Articular chondrocyte of knee joint (primary cell): ENCODE measurements at places on chromosomes 11 and 22. TPM values are rescaled to one million over a fixed set of nuclear protein-coding genes. Genes with fewer than 3 reads are reported as not detected.

Gene B4GALNT4
- total RNA-seq = 0.52 and 0.65 TPM in 2 replicates

Gene FZD4
- 22.6 and 29.6 TPM in 2 replicates for total RNA-seq

Gene PLA2G3
- not detected in 2 replicates for total RNA-seq

Gene POU2AF3
- not detected in 2 replicates for total RNA-seq

Gene C11orf65
- 0.65 and 1.5 TPM in 2 replicates for total RNA-seq

Gene CCDC116
- total RNA-seq = 0.11 and 0.26 TPM in 2 replicates

Gene SAC3D1
- total RNA-seq = 5.9 and 7.7 TPM in 2 replicates

Gene MYRF
- total RNA-seq = under 0.01 and 0.22 TPM in 2 replicates

Gene CABP2
- not detected in 2 replicates for total RNA-seq

Gene APOBEC3F
- total RNA-seq = 4.1 and 7.8 TPM in 2 replicates

Gene KRTAP5-9
- 0.39 TPM in 1 of 2 replicates, not detected in the other for total RNA-seq

Gene RGL4
- total RNA-seq = not detected in 2 replicates

Gene OTOG
- not detected in 2 replicates for total RNA-seq

Gene FXYD6
- total RNA-seq = 1.9 and 3.9 TPM in 2 replicates

Gene MMP7
- not detected in 2 replicates for total RNA-seq

Gene OSM
- not detected in 2 replicates for total RNA-seq

Gene CBX6
- total RNA-seq = 65.7 and 71.5 TPM in 2 replicates

Gene OR52N4
- not detected in 2 replicates for total RNA-seq

Gene MUC15
- total RNA-seq = not detected in 2 replicates

Gene MAPK8IP1
- total RNA-seq = 8.3 and 9.0 TPM in 2 replicates

Gene RAC2
- 3.9 and 5.4 TPM in 2 replicates for total RNA-seq

Gene ADSL
- total RNA-seq = 113 and 128 TPM in 2 replicates

Gene PC
- total RNA-seq = 43.8 and 45.9 TPM in 2 replicates

Gene TSSK2
- total RNA-seq = not detected in 2 replicates

Gene PGM2L1
- total RNA-seq = 8.4 and 10.3 TPM in 2 replicates

Gene FAM83F
- total RNA-seq = not detected in 2 replicates

Gene RBMXL2
- not detected in 2 replicates for total RNA-seq

Gene RIMBP3C
- under 0.01 and 0.32 TPM in 2 replicates for total RNA-seq

Gene BIRC2
- total RNA-seq = 79.7 and 103 TPM in 2 replicates

Gene APLNR
- not detected in 2 replicates for total RNA-seq

Gene SYCE3
- not detected in 2 replicates for total RNA-seq

Gene PARVG
- 0.11 TPM in 1 of 2 replicates, not detected in the other for total RNA-seq

Gene KRTAP5-11
- total RNA-seq = not detected in 2 replicates

Gene RASL10A
- total RNA-seq = not detected in 2 replicates

Gene LIF
- 1.0 and 7.9 TPM in 2 replicates for total RNA-seq

Gene CXCR5
- under 0.01 TPM in 1 of 2 replicates, not detected in the other for total RNA-seq
